Central memory CD4-positive, alpha-beta T cell (primary cell): ENCODE measurements at places on chromosomes 5 and 9.

DNA sequence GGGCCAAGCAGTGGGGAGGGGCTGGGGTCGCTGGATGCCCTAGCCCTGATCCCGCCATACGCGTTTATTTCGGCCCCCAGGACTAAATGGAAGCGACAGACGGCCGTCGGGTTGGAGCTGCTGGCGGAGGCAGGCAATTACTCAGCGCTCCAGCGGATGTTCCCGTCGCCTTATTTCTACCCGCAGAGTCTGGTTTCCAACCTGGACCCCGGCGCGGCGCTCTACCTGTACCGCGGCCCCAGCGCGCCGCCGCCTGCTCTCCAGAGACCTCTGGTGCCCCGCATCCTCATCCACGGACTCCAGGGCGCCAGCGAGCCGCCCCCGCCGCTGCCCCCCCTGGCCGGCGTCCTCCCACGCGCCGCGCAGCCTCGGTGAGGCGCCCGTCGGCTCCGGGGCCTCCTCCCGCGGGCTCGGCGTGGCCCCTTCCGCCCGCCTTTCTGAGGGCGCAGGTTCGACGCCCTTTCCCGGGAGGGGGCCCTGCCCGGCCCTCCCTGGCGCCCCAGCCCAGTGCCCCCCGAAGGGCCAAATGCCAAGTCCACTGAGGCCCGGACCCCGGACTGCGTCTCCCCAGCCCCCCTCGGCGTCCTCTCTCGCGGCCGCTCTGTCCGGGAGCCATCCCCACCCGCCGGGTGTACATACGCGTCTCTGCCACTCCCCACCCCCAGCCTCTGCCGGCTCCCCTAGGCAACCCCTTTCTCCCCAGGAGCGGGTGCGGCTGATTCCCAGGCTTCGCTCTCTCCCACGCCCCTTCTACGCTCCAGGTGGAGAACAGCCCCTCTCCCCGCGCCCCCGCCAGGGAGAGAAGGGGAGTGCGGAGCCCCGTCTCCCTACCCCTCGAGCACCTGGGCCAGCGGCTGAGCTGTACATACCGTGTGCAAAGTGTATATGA is 7.0 kb downstream of the BARHL1 start:
- DNase-seq, result no peak

- DNase-seq, result no peak
These were observed 34.6 kb downstream of the OXCT1 start for GRCh38 chr5:41835645-41836044.

- no peak for DNase-seq
These were observed 2.1 kb upstream of the ALDH7A1 start for GRCh38 chr5:126597156-126597555.

DNA sequence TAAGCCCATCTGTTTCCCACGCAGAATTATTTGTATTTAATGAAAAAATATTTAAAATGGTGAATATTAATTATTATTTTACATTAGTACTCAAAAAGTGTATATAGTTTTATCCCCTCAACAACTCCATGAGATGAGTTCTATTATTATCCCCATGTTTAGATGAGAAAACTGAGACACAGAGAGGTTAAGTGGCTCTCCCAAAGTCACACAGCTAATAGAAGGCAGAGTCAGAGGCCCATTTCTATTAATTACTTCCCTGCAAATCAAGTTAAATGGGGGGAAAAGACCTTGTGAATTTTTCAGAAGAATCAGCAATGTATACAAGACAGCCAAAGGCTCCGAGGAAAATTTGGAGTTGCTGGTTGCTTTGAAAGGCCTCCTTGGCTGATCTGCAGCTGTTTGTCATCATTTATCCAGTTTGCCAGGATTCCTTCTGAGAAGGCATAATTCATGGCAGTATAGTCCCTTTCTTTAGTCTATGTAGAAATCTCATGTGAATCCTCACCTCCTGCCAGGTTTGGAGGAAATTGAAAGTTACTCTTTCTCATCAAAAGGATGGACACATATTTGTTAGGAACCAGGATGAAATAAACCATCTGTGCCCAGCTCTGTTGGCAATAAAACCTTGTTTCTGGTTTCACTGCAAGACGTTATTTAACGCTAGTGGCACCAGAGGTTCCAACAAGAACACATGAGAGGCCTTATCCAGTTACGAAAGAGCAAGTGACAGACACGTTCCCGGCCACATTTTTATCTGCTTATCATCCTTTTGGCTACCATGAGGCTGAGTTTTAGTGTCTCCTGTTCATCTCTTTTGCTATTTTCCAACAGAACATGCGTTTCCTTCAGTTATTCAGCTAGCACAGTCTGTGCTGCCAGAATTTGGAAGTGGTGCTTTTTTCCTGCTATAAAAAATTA is 621 bp downstream of the FYB1 start:
- DNase-seq, result no peak

GRCh38 chr5:633501-633955 is 21.4 kb downstream of the CEP72 start:
- DNase-seq, result no peak

GRCh38 chr5:96468956-96469355 is 35.9 kb upstream of the PCSK1 start:
- no peak for DNase-seq

DNA sequence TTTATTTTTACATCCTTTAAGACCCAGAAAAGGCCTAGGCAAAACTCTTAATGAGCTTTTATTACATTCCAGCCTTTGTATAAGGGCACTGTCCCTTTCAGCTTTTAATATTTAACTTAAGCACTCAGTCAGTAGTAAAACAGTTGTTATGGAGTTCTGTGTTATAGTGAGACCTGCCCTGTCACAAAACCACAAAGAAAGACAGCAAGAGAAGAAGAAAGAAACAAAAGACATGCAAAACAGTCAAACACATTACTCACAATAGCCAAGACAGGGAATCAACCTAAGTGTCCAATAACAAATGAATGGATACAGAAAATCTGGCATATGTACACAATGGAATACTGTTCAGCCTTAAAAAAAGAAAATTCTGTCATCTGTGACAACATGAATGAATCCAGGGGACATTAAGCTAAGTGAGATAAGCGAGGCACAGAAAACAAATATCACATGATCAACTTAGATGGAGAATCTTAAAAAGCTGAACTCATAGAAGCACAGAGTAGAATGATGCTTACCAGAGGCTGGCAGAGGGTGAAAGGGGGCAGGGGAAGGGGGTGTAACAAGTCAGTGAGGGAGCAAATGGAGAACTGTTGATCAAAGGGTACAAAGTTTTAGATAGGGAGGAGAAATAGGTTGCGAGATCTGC is 63.8 kb upstream of the CCNG1 start:
- no peak for DNase-seq

DNA sequence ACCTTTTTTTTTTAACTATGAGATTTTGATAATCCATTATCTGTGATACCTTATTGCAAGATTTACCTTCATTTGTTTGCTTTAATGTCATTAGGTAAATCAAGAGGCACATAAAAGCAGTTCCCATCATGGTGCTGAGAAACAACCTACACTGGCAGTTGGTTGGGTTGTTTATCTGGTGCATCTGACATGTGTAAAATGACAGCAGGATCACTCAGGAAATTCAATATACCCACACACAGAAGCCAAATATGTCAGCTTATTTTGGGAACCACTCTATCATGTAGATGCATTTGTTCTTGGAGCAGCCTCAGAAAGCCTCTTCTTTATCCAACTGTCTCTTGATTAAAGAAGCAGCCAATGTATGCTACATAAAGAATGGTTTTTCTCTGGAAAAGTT is 7.8 kb upstream of the CCDC192 start:
- DNase-seq, result no peak

GRCh38 chr5:56522960-56523359 is 289.8 kb upstream of the ANKRD55 start:
- DNase-seq, result no peak

DNA sequence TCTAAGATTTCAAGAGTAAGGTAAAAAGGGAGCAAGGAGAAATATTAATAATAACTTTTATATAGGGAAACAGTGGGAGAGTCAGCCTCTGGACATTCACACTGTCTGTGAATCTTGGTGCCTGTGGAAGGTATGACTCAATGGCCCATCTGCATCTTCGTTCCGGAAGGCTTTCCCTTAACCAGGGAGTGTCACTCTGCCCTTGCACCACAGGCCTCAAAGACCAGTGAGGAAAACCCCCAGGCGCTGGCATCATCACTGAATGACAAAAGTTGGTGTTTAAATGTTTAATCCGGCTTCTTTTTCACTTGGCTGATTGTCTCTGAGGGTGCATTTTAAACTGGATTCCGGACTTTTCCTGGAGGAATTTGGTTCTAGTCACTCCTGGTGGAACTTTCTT is 522.4 kb upstream of the TLE4 start:
- no peak for DNase-seq

DNA sequence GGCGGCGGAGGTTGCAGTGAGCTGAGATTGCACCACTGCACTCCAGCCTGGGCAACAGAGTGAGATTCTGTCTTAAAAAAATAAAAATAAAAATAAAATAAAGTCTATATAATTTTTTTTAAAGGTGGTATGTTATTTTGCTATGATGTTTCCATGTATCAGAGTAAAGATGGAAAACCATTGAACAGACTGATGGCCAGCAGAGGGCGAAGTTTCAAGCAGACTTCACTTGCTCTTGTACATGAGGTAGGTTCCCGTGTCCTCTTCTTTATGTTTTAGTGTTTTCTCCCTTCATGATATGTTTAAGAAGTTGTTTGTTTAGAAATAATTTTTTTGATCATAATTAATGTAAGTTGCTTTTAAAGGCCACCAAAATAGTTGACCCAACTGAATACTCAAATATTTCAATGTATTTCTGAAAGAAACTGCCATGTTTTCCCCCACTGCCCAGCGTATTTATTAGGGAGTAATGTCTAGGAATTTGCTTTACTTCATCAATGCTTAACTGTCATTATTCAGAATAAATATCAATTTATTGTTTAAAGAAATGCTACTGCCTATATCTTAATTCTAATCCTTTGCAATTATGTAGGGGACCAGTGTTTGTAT is 146.4 kb downstream of the HACD4 start:
- peak; percentile 32 for DNase-seq

DNA sequence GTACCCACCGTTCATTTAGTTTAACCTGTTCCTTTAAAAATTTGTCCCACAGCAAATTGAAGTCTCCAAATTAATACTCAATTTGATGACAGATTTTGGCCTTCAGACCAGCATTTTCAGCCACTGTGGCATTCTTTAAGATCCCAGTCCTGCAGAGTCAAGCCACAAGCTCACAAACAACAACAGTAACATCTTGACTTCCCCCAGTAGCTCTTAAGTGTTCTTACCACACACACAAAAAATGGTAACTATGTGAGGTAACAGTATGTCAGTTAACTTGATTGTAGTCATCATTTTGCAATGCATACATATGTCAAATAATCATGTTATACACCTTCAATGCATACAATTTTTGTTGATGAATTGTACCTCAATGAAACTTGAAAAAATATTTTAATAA is 247.9 kb downstream of the LURAP1L start:
- DNase-seq, result no peak

- DNase-seq, result no peak
These were observed 16.4 kb upstream of the LPCAT1 start for GRCh38 chr5:1540166-1540565.

- no peak for DNase-seq
These were observed 3.6 kb downstream of the NKX2-5 start for GRCh38 chr5:173231381-173231766.

GRCh38 chr5:61572959-61573358 is 240.9 kb downstream of the ZSWIM6 start:
- no peak for DNase-seq

GRCh38 chr5:78919796-78920195 is 65.3 kb downstream of the ARSB start:
- DNase-seq, result no peak

GRCh38 chr5:158421319-158421718 is 562.4 kb upstream of the CLINT1 start:
- DNase-seq, result no peak
